ENCODE measurements at places on chromosomes 12 and 14. TPM values are rescaled to one million over a fixed set of nuclear protein-coding genes. Genes with fewer than 3 reads are reported as not detected.

Gene CCDC177
- total RNA-seq = 0.08 TPM

DNA sequence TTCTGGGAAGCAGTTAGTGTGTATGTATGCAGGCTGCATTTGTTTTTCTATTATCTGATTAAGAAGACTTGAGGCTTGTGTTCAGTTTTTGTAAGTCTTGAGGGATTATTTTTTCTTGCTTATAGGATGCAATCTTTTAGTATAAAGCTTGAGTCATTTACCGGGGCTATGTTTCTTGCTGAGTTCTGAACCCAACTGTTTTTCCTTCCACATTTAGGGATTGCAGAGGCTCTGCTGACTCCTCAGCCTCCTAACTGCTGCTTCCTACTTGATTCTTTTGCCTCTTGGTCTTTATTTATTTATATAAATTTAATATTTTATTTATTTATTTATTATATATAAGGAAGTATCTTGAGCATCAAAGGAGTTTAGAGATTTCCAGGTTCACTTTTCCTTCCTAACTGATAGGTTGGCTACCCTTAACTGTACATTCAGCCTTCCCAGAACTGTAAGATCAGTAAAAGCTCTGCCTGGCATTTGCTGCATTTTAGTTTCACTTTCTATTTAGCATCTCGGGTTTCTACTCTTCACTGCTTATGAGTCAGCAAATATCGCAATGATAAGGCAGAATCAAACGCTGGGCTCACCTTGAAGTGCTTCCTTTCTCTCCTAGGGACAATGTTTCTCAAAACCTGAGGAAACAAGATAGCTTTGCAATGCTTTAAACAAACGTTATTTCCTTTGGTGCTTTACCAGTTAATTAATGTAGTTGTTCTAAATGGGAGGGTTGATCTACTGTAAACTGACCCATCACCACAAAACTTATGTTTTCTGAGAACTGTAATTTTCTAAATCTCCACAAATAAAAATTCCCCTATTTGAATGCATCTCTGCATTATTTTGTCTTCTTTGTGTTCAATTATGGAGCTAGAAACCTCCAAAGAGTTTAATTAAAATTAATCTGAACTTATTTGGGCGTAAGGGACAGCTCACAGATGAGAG, 1183.7 kb upstream of the TMEM132C start:
- no peak for DNase-seq

DNA sequence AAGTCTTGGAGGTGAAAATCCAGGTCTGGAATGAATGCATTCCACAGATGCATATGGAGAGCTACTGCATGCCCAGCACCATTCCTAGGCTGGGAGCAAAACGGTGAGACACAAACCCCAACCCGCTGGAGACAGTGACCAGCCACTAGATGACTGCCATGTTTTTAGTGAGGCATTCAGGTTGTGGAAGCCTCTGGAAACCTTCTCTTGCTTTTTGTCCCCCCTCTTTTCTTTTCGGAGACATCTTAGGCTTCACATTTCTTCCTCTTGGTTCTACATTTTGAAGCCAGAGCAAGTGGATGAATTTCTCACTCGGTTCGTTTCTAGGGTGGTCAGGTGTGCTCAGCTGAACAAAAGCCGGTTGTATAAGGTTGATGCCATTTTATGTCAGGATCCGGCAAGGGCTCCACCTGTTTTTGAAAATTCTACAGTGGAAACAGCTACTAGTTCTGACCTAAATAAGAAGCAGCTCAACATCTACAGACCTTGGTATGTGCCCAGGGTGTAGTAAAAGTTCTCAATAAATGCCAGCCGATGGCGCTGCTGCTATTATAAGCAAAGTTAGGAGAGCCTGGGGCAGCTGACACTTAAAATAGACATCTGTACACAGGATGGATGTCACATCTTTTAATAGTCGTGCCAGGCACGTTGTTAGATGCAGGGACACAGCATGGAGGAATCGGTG, 1.8 kb upstream of the ZNF839 start:
- DNase-seq = no peak

GRCh38 chr14:81471062-81471461, 62.6 kb downstream of the SEL1L start:
- DNase-seq = no peak

- DNase-seq = no peak
Observed at GRCh38 chr12:114403690-114404066, 2.3 kb downstream of the TBX5 start.

- peak; percentile 55 for DNase-seq
Observed at GRCh38 chr14:76767681-76768656, 6.7 kb downstream of the VASH1 start.

- DNase-seq = no peak
Observed at GRCh38 chr12:46572644-46573346, 200.2 kb upstream of the SLC38A2 start.

DNA sequence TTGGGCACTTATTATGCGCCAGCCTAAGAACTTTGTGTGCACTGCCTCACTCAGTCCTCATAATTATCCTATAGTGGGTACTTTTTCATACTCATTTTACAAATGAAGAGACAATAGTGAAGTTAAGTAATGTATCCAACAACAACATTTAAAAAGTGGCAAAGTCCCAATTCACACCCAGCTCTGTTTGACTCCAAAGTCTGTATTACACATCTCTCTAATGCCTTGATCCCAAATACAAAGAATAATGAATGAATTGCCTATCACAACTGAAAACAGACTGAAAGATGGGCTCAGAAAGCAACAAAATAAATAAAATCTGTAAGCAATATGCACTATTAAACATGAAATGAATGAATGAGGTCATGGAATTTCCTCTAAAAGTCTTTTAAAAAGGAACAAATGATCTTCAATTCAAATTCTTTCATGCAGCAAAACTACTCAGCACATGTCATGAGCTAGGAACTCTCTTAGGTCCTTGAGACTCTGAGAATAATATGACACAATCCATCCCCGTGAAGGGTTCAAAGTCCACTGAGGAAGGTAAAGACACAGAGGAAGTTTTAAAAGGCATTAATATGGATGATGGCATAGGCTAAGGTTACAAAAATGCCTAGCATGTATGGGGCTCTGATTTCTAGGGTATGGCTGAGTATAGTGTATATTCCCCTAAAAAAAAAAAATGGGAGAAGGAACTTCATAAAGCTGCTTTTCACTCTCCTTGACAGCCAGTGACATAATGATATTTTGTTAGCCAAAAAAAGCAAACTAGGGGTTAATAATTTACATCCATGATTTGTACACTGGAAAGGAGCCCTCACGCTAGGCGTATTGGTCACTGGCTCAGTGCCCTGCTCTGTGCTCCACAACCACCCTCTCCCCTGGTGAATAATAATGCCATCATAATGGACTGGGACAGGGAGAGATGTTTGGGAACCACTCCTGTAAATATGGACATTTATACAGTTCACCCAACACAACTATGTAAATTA, 103.4 kb downstream of the SLC2A13 start:
- DNase-seq = no peak

Gene NOXRED1
- 0.33 TPM for total RNA-seq

Gene TMEM132D
- not detected for total RNA-seq
